ENCODE measurements at places on chromosomes 11 and 22.
A peak's percentile ranks its signal among the peaks of the same experiment; 100 is the strongest.

DNA sequence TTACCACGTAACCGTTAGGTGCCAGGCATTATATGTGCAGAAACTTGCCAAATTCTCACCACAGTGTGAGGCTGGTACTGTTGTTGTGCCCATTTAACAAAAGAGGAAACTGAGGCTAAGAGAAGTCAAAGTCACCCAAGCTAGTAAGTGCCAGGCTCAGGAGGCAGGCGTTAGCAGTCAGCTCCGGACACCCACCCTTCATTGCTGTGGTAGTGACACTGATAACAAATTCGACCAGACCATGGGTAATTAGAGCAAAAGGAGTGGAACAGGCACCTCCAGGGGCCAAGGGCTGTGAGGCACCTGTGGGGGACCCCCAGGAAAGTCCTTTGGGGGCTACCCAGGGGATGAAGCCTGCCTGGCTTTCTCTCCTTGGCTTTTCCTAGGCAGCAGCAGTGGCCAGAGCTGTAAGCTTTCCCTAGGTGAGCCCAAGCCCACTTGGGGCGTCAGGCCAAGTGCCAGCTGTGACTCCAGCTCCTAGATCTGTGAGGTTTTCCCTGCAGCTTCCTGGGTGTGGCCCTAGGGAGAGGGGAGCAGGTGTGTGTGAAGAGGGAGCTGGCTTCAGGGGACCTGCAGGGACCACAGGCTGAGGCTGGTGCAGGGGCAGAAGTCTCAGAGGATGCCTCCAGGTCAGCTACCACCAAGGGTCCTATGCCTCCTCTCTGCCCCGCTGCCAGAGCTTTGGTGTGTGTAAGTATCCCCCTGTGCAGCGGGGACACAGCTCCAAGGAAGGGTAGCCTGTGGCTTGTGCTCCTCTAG, 19.7 kb upstream of the ALX4 start:
- no peak for DNase-seq

- DNase-seq: no peak
These were observed 5.4 kb downstream of the SLC25A45 start for GRCh38 chr11:65377036-65377435.

GRCh38 chr11:75334976-75335375, 16.5 kb downstream of the ARRB1 start:
- no peak for DNase-seq

- no peak for DNase-seq
These were observed 9.5 kb downstream of the MFNG start for GRCh38 chr22:37476389-37477329.

DNA sequence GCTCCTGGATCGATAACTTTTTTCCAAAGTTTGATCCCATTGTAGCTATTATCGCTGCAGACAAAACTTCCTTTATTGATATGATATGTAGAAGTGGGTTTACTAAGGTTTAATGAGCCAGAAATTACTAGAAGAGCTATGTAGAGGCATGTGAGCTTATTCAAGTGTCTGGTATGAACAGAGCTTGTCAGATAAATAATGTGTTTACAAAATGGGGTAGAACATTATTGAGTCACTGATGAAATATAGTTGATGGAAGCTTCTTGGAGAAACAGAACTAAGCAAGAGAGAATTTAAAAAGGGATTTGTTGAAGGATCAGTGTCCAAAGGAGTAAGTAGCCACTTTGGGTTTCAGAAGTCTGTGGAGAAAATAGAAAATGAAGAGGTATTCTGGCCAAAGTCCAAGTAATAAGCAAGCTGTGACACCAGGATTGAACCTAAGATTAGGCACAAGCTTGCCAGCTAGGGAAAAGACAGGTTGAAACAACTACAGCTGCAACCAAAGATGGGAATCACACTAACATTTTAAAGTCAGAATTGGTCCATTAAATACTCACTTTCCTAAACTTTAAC, 104.3 kb downstream of the MAML2 start:
- DNase-seq: no peak

DNA sequence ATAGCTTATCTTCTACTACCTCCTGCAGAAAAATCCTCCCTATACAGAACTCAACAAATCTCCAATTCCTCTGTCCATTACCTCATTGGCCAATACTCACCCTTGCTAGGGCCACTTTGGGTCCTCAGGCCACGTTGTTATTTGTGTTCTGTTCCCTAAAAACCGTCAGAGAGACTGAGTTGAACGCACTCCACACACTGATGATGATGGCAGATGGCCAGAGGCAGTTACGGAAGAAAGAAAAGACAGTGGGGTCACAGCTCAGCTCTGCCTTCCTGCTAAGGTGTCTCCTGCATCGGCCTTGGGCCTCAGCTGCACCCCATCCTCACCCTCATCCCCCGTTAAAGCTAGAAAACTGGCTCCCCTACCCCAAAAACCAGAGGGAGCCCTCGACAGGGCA, 66.2 kb downstream of the MICAL3 start:
- no peak for DNase-seq

GRCh38 chr11:82406611-82407010, 327.1 kb downstream of the FAM181B start:
- DNase-seq: no peak

GRCh38 chr11:88384004-88384668, 46.6 kb upstream of the CTSC start:
- no peak for DNase-seq

GRCh38 chr11:64652586-64653387, 61.8 kb downstream of the SLC22A12 start:
- peak; percentile 53 for DNase-seq

GRCh38 chr11:118128721-118129470, 23.7 kb downstream of the SCN4B start:
- no peak for DNase-seq

DNA sequence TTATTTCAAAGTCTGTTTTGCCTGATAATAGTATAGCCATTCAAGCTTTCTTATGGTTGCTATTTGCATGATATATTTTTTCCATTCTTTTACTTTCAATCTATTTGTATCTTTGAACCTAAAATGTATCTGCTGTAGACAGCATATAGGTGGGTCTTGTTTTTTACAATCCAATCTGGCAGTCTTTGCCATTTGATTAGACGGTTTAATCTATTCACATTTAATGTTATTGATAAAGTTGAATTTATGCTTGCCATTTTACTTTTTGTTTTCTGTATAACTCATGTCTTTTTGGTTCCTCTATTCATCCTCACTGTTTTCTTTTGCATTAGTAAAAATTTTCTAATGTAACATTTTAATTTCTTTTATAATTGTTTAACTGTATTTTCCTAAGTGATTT, 37.4 kb downstream of the MMP20 start:
- no peak for DNase-seq

- DNase-seq: no peak
These were observed 17.6 kb upstream of the CD81 start for GRCh38 chr11:2359557-2359956.

DNA sequence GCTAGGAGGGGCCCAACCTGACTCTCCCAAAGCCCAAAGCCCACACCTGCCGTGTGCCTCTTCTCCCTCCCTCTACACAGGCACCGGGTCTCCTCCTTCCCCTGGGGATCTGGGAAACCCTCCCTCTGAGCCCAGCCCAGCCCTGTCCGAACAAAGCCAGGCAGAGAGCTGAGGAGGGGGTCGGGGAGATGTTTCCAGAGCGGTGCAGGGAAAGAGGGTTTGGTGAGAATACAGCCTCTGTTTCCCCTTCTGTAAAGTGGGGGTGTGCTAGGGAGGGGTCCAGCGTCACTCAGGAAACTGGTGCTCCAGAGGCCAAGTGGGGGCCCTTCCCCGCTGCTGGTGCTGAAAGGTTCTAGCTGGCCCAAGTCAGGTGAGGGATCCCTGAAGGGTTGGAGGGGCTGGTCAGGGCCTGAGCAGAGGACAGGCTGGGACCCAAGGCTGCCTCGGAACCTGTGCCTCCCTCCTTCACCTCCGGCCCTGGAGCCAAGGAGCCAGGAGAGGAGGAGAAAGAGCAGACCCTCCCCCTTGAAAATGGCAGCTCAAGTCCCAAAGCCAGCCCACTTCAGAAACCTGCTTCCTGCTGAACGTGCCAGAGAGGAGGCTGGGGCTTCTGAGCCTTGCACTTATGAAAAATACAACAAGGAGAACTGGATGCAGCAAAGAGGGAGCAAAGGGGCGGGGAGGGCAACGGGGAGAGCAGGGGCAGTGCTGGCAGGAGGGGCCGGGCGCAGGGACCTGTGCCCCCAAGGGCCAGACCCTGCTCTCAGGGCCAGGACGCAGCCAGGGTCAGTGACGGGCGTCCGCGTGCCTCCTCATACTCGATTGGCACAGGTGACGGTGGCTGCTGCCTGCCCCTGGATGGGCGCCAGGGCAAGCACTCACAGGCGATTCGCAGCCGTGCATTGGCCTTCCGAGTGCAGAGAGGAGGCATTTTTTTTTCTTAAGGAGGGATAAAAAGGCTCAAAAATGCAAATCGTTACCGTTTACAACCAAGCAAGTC, 43.2 kb downstream of the MACROD1 start:
- no peak for DNase-seq

GRCh38 chr11:26950260-26950719, 43.6 kb upstream of the FIBIN start:
- DNase-seq: no peak

GRCh38 chr11:848380-848931, 5.8 kb downstream of the TSPAN4 start:
- DNase-seq: peak; percentile 69

DNA sequence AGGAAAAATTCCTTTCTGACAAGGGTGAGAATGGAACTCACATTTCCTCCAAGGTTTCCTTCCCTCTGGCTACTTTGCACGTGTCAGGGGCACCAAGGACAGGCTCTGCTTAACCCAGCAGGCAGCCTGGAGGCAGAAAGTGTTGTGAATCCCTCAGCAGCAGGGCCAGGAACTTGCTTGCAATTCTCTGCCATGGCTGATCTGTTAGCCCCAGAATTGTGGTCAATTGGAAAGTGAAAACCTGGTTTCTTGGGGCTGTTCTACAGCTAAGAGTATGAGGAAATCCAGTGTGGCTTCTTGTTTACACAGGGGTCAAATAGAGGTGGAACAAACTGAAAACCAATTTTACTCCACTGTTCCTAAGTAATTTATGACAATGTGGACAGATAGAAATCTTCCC, 38.3 kb upstream of the CEP295 start:
- DNase-seq: no peak

GRCh38 chr11:122435540-122436187, 219.9 kb upstream of the UBASH3B start:
- no peak for DNase-seq

GRCh38 chr11:117997406-117997805, 11.2 kb downstream of the IL10RA start:
- no peak for DNase-seq

GRCh38 chr11:134980819-134981710, 569.0 kb upstream of the B3GAT1 start:
- no peak for DNase-seq

DNA sequence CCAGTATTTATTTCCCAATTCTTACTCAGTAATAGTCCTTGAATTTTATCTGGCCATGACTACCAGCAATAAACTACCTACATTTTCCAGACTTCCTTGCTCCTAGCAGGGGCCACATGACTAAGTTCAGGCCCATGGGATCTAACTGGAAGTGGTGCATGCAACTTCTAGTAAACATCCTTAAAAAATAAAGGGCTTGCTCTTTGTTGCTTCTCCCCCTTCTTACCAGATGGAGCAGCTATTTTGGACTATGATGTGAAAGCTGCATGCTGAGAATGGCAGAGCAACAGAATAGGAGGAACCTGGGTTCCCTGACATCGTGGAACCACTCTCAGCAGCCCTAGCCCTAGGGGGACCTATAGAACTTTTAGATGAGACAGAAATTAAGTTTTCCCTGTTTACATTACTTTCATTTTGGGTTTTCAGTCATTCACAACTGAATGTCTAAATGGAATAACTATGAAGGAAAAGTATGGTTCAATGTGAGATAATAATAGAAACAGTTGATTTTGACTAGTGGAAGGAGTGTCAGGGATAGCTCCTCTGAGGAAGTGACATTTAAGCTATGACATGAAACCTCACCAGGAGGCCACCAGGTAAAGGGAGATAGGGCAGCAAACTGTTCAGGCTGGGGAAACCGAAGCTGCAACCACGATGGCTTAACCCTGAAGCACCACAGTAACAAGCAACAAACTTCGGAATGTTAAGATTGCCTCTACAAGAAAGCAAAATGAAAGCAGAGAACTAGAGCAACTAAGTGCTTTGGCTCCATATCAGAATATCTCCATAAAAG, 48.9 kb downstream of the PHF21A start:
- no peak for DNase-seq

DNA sequence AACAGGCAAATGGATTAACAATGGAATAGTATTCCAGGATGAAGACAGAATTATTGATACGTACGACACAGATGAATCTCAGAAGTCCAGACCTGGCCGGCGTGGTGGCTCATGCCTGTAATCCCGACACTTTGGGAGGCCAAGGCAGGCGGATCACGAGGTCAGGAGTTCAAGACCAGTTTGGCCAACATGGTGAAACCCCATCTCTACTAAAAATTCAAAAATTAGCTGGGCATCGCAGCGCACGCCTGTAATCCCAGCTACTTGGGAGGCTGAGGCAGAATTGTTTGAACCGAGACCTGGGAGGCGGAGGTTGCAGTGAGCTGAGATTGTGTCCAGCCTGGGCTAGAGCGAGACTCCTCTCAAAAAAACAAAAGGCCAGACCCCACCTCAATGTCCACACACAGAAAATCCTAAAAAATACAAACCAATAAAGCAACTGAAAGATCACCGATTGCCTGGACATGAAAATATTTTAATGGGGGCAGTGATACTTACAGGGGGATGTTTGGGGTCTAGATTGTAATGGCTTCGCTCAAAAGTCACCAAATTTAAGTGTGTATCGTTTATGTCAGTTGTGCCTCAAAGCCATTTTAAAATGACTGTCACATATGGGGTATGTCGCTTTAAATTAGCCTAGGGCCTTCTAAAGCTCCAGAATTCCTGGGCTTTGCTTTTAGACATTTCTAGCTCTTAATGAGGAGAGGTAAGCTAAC, 3.8 kb downstream of the RPS25 start:
- DNase-seq: no peak

DNA sequence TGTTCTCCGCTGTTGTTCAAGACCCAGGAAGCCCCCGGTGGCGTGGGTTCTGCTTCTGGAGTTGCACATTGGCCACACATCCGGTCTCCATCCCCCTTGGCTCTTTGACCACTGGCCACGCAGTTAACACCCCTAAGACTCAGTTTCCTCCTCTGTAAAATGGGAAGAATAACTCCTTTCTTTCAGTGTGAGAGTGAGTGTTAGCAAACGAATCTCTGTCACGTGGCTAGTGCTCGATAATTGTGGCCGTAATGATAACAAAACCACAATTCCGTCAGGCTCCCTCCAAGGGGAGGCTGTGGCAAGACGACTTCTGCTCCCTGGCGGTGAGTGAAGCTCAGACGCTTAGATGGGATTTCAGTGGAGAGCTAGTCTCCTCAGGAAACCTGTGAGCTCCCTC, 315.2 kb upstream of the B3GAT1 start:
- DNase-seq: no peak

GRCh38 chr11:123653827-123654565, 428 bp downstream of the SCN3B start:
- no peak for DNase-seq

- no peak for DNase-seq
These were observed 48.8 kb downstream of the ARHGAP32 start for GRCh38 chr11:129143335-129143734.

DNA sequence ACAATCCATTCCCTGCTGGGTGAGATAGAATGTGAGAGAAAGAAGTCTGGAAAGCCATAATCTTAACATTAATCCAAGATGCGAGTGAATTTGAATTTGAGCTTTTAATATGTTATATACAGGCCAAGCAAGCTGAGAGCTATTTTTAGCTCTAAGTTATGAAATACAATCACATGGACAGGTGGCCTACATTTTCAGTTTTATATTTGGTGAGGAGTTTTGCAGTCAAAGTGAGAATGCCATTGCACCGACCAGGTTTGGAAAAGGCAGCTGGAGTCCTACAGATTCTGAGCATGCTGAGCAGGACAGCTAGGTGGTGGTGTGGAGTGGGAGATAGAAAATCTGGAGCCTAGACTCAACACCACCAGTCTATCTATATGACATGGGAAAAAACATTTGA, 12.0 kb downstream of the OR5B21 start:
- no peak for DNase-seq
